ENCODE measurements at places on chromosomes 5 and 9.

DNA sequence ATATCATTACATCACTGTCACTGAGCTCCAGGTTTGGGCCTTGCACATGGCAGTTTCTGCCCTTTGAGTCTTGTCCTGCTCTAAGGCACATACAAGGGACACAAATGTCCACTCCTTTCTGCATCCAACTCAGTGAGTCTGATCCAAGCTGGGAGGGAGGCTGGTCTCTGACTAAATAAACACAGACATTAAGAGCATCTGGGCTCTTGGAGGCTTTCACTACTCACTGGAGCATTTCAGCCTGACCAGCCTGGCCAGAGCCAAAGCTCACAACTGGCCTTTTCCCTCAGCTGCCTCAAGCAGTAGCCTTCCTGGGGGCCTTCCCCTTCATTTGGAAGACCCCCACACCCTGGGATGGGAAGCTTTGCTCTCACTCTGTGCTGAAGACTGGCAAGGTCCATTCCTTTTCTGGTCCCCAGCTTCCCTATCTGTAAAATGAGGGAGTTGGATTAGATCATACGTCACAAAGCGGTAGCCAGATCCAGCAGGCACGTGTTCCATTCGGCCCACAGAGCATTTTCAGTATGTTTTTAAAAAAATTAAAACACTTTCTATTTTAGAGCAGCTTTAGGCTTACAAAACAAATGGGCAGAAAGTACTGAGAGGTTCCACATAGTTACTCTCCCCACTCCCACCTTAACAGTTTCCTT is 58.6 kb upstream of the XPA start:
- no peak for ATAC-seq

DNA sequence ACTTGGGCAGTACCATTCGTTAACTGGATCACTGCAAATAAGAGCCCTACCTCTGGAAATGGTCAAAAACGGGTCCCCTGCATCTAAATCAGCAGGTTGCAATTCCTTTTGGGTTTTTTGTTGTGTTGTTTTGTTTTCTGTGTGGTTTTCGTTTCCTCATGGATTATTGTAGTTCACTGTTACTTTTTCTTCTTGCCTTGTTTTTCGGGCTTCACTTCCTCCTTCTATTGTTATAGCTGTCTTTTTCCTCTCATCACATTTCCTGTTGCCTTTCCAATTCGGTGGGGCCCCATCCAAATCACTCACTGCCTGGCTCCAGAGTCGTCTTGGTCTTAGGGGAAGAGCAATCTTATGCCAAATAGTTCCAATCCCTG is 8.7 kb upstream of the SSBP2 start:
- ATAC-seq = no peak

GRCh38 chr9:134928436-134929192 is 10.9 kb upstream of the FCN1 start:
- ATAC-seq = no peak

- ATAC-seq = no peak
Measured at GRCh38 chr5:10262121-10262774, 12.2 kb downstream of the CCT5 start.

Measured in activated T-helper 17 cell treated with anti-CD3 and anti-CD28 coated beads, Interleukin-2, amount 50 U/mL, for 72 hours (primary cell).